ENCODE measurements at places on chromosomes 3 and 15. TPM values are rescaled to one million over a fixed set of nuclear protein-coding genes. Genes with fewer than 3 reads are reported as not detected.

The CCDC13 gene
- 1.5 TPM for polyA plus RNA-seq

The C3orf20 gene
- polyA plus RNA-seq: not detected

The MUSTN1 gene
- polyA plus RNA-seq: 128 TPM

The AGTR1 gene
- 20.6 TPM for polyA plus RNA-seq

The BLM gene
- 1.1 TPM for polyA plus RNA-seq

DNA sequence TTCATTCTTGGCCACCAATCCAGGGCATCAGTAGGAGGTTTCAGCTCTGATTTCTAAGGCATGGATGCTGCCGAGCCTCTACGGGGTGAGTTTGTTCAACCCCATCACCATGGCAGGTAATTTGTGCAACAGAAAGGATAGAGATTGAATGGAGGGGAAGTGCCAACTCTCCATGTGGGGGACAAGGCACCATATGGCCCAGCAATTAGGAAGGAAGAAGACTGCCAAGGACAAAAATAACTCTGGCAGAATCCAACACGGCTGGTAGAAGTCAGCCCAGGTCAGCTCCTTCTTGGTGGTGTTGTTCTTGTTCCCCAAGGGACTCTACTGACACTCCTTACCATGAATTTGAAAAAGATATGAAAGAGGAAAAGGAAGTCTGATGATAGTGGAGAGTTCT is 503.9 kb downstream of the MAGI1 start:
- H3K4me1 ChIP-seq: no peaks in the 10 kb centered on the region
- no peak overlapping the region for H3K4me3 ChIP-seq
- H3K27me3 ChIP-seq: no peaks in the 10 kb centered on the region
- H3K27ac ChIP-seq: no peak overlapping the region
- DNase-seq: no peak

- no peak overlapping the region for H3K4me3 ChIP-seq
- peaks cover 4% of the 10 kb centered on the region for H3K4me1 ChIP-seq
- DNase-seq: no peak
- no peaks in the 10 kb centered on the region for H3K27me3 ChIP-seq
Measured at GRCh38 chr15:48579945-48580671, 65.4 kb downstream of the FBN1 start.

- H3K27ac ChIP-seq: no peak overlapping the region
- H3K36me3 ChIP-seq: no peaks in the 10 kb centered on the region
- H3K27me3 ChIP-seq: no peaks in the 10 kb centered on the region
Measured at GRCh38 chr15:28085489-28086174, 13.5 kb downstream of the OCA2 start.

- peaks cover 5% of the 10 kb centered on the region for H3K4me1 ChIP-seq
- no peak for DNase-seq
- H3K27me3 ChIP-seq: no peaks in the 10 kb centered on the region
- no peaks in the 10 kb centered on the region for H3K36me3 ChIP-seq
Measured at GRCh38 chr3:124691599-124691998, 38.7 kb upstream of the UMPS start.

DNA sequence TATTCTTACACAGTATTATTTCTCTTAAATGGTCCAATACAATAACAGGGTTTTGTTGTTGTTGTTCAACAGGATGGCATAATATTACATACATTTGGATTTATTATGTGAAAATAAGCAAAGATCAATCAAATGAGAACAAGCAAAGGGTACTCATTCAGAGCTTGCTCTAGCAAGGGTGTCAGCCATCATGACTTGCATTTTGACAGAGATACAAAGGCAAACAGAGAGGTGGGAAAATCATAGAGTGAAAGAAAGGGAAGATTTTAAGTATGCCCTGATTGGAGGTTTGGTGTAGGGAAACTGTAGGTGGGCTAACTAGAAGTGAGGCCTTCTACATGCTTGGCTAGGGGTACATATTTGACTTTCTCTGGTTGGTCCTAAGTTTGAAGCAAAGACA is 109.1 kb upstream of the BCHE start:
- no peaks in the 10 kb centered on the region for H3K36me3 ChIP-seq
- H3K4me1 ChIP-seq: no peaks in the 10 kb centered on the region
- no peak overlapping the region for H3K4me3 ChIP-seq
- H3K27me3 ChIP-seq: no peaks in the 10 kb centered on the region
- no peak overlapping the region for H3K27ac ChIP-seq

- H3K4me3 ChIP-seq: no peak overlapping the region
- no peak overlapping the region for H3K27ac ChIP-seq
- no peaks in the 10 kb centered on the region for H3K27me3 ChIP-seq
- H3K36me3 ChIP-seq: no peaks in the 10 kb centered on the region
Measured at GRCh38 chr3:29853841-29854397, 573.0 kb downstream of the RBMS3 start.

All from adrenal gland (tissue), 19 donors.